Calu3 (cell line): ENCODE measurements at places on chromosomes 2 and 18. TPM values are rescaled to one million over a fixed set of nuclear protein-coding genes. Genes with fewer than 3 reads are reported as not detected.

SERPINB3 gene
- total RNA-seq = 0.34 and 0.68 TPM in 2 replicates

IL36G gene
- total RNA-seq = 0.38 TPM in 1 of 2 replicates, not detected in the other

SEPTIN10 gene
- 64.3 and 72.2 TPM in 2 replicates for total RNA-seq

ACMSD gene
- not detected in 2 replicates for total RNA-seq

APOB gene
- 0.05 TPM in 2 replicates for total RNA-seq

DNA sequence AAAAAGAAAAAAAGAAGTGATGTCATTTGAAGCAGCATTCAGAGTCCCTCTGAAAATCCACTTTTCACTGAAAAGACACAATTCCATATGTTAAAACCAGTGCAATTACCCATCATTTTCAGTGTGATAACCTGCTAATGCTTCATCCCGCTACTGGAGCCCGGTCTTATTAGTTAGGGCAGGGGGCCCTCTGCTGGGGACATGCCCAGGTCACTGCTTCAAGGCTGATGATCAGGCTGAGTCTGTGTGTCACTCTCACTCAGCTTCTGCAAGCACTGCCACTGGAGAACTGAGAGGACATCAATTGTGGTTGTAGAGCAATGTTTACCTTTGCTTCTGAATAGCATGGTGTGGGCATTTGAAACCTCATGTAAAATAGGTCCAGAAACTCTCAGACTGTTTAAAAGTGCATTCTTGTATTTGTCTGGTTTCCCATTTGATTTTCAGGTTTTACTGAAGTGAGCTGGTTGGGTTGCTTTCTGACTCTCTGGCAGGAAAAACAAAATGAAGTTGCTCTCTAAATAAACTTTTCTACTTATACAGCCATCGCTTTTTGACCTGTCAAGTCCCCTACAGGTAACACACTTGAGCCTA lies 49.2 kb upstream of the NXPH2 start:
- peak; percentile 73 for DNase-seq

- peak; percentile 60 for DNase-seq
Measured at GRCh38 chr2:219175928-219176817, 552 bp downstream of the CNPPD1 start.

DNA sequence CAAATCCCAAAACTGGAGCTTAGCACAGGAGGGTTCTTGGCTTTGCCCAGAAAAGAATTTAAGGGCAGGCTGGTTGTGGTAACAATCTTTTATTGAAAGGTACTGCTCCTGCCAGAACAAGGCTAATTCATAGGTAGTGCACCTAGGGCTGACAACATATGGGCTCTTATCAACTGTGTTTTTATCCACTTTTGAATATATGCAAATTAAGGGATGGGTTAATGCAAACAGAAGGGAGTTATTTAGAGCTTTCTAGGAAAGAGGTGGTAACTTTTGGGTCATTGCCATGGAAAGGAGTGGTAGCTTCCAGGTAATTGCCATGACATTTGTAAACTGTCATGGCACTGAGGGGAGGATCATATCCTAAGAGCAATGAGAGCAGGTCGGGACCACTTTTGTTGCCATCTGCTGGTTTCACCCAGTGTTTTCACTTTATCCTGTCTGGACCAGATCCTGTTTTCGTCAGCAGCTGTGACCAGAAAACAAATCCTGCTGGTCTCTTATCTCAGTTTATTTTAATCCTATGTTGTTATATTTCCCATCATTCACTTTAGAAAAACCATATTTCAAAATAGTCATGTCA lies 981 bp downstream of the C2orf66 start:
- no peak for DNase-seq

GRCh38 chr2:103153580-103154284 lies 391.9 kb downstream of the TMEM182 start:
- DNase-seq = no peak

DNA sequence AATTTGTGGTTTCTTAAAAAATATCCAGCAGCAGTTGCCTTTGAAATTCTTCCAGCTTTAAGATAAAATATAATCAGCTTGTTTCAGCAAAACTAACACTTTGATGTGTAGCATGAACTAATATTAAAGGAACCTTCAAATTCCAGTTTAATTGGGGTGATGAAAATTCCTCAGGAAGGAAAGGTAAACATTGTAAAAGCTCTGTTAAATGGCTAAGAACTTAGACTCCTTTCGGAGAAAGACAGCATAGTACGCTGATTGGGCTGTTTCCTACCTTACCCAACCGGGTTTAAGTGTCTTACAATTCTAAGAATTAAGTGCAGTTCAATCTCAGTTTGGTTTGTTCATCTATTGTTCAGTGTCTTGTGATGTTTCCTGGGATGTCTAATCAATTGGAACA lies 108.3 kb downstream of the CDH7 start:
- no peak for DNase-seq

- DNase-seq = peak; percentile 93
Measured at GRCh38 chr2:69741575-69742321, at the start of gene ANXA4. Gene ANXA4 (plus strand): TSS chr2:69742134. CDS start chr2:69781566, 39,432 bp downstream.

DNA sequence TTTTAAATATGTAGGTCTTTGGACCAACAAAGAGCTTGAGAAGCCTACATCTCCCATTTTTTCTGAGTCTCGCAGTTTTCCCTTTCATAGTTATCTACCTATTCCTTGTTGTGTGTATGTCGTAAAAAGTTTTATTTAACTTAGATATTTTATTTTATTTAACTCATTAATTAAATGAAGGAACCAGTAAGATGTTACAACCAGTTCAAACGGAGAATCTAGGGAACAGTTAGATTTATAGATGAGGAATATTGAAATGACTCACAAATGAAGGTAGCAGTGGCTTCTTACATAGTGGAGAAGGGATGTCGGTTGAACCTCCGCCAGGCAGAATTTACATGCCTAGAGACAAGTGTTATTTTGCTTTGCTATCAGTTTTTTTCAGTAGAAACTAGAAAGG lies 48.5 kb upstream of the ZNF638 start:
- no peak for DNase-seq

GRCh38 chr2:112121682-112122254 lies 16.4 kb upstream of the FBLN7 start:
- peak; percentile 27 for DNase-seq

DNA sequence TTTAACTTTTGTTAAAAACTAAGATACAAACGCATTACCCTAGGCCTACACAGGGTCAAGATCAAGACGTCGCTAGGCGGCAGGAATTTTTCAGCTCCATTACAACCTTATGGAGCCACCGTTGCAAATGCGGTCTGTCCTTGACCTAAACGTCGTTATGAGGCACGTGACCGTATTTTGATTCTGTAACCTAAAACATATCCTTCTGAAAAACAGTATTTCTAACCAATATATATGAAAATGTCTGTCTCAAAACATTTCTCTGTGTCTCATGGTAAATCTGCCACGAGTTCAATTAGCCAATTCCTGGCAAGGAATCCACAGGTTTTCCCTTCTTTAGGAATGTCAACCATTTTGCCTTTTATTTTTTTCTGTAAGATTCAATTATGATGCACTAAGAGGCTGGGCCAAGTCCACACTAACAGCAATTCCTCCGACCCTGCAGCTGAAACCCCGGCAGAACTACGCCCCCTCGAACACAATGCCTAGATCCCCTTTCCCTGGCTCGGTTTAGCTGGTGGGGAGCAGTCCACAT lies 1.7 kb downstream of the RTN4 start:
- peak; percentile 16 for DNase-seq

GRCh38 chr2:235677276-235677788 lies 183.5 kb downstream of the AGAP1 start:
- DNase-seq = no peak

GRCh38 chr2:26847307-26847654 lies 651 bp upstream of the DPYSL5 start:
- DNase-seq = no peak

DNA sequence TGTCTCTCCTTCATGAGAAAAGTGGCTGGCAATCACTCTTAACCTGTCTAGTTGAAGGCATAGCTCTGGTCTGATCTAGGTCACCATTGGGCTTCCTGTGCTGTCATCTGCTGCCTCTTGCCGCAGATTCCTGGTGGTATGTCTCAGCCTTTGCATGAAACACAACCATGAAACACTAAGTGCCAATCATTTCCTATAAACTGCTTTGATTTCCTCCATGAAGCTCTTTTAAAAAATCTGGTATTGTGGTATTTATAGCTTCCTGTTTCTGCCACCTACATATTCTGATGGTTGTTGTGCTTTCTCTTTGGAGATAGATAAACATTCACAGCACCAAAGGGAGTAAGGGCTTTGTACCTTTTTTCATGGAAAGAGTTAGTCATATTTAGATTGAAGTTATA lies 120.0 kb upstream of the EPC2 start:
- DNase-seq = no peak

GRCh38 chr2:66694087-66694860 lies 259.3 kb downstream of the MEIS1 start:
- DNase-seq = no peak

DNA sequence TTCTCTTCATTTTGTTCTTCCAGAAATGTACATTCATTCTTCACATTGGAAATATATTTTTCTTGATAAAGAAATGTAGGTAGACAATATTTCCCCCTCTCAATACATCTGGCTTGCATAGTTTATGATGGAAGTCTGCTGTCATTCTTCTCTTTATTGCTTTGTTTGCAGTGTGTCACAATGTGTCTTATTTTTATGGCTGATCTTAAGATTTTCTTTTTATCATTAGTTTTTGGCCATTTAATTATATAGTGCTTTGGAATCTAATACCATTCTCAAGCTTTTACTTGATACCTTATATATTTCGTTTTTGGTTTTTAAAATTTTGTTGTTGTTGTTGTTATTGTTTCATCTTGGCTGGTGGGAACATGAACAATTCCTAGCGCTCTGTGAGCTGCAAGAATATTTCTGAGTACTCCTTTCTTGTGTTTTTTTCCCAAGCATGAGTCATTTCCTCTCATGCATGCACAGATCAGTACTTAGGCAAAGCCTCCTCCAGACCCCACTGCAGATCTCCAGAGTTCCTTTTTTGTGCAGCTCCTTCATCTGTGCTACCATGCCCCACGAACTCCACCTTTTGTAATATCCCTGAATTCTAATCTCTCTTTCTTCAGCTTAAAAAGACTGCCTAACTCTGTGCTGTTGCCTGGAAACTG lies 13.7 kb upstream of the MMADHC start:
- DNase-seq = no peak

DNA sequence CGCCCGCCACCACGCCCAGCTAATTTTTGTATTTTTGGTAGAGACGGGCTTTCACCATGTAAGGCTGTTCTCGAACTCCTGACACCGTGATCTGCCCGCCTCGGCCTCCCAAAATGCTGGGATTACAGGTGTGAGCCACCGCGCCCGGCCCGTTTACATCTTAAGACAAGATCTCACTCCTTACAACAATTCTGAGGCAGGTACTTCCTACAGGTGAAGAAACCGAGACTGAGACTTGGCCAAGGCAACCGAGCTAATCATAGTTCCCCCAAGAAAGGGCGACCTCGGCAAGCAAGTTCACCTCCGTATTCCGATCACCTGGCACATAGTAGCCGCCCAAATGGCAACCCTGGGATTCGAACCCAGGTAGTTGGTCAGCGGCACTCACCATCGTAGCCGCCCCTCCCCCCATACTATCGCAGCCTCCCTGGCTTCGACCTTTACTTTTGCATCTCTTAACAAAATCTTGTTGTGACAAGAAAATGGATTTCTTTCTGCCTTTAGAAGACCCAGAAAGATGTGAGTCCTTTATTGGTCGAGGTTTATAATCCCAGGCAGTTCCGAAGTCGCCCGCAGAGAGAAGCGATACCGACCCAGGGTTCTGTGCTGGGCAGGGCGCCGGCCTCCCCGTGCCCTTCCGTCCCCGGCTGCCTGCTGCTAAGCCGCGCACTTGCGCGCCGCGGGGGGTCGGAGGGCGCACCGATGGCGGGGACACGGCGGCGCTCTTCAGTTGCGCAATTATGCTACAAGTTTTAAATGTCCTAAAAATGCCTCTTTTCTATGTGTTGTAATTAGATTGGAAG lies 1.1 kb upstream of the FZD5 start:
- DNase-seq = no peak

DNA sequence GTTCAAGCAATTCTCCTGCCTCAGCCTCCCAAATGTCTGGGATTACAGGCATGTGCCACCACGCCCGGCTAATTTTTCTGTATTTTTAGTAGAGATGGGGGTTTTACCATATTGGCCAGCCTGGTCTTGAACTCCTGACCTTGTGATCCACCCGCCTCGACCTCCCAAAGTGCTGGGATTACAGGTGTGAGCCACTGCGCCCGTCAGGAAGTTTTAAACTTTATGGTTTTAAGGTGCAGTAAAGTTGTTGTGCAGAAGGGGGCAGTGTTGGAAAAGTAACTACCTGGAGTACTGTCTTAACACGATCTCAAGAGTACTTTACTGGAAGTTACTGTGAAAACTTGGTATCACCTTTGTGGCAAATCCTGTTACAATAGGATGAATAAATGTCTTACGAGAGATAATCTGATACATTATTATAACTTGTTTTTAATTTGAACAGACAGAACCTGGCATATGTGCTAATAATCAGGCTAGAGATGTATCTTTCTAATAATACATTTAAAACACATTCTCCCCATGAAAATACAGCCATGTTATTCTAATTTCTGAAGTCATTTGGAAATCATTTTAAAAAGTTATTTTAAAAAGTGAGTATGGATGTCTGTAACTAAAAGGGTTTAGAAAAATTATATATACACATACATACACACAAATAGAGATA lies 10.8 kb downstream of the SPDYA start:
- DNase-seq = peak; percentile 74
